ENCODE measurements at places on chromosomes 12 and 14.

- no peak for DNase-seq
Measured at GRCh38 chr12:53105712-53106439, 2.6 kb downstream of the SOAT2 start.

GRCh38 chr12:111222027-111222414 is 146.9 kb downstream of the PHETA1 start:
- DNase-seq, result no peak

GRCh38 chr12:57864442-57865083 is 18.0 kb upstream of the CTDSP2 start:
- peak; percentile 70 for DNase-seq

DNA sequence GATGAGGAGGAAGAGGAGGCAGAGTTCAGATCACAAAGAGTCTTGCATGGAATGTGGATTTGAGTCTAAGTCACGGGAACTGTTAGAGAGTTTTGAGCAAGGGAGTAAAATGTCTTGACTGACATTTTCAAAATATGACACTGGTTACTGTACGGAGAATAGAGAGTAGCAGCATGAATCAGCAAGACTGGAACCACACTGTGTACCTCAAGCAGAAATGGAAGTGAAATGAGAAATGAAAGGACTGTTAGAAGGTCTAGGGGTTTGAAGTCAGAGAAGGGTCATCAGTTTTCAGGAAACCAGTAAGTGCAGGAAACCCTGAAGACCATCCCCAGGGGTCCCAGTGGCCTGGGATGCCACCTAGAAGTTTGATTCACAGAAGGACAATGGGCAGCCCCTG is 236.3 kb downstream of the GALC start:
- no peak for DNase-seq

GRCh38 chr12:12476857-12477531 is 85.7 kb downstream of the DUSP16 start:
- DNase-seq, result no peak

DNA sequence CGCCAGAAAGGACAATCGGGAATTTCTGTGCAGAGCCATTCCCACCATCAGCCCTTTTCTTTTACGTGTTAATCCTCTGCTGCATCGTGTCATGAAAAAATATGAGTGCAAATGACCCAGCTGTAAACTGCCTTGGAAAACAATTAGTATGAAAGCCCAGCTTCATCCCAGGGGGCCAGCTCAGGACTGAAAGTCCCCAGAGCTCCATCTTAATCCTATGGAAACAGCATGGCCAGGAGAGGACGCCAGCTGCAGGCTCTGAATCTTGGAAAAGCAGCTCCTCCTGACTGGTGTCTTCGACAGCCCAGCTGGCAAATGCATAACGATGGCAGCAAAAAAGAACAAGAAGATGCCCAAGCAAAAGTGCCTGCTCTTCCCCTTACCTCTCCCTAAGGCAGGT is 191.5 kb downstream of the NTF3 start:
- DNase-seq, result no peak

DNA sequence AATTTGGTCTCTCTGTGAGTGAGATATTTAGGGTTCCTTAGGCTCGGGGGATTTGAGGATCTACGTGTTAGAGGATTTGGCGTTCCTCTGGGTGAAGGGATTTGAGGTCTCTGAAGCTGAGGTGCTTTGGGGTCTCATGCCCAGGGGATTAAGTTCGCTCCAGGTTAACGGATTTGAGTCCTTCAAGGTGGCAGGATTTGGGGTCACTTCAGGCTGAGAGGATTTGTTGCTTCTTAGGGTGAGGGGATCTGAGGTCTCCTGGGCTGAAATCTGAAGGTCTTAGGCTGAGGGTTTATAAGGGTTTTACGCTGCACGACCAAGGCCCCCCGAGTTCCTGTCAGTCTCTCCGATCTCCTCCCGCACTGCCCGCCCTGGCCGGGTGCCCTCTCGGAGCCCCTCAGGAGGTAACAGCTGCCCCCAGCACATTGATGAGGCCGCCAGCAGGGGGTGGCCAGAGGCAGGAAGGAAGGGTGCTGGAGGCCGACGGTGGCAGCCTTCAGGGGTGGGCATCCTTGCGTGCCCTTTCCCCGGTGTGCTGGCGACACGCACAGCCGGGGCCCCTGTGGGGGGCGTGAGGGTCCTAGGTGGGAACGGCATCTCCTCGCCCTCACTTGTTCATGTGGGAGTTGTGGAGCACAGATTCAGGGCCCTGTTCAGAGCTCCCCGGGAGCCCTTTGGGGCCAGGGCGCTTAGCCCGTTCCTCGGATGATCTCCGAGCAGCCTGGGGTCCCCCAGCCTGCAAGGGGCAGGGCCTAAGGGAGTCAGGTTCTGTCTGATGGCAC is 14.3 kb downstream of the CEP170B start:
- no peak for DNase-seq

DNA sequence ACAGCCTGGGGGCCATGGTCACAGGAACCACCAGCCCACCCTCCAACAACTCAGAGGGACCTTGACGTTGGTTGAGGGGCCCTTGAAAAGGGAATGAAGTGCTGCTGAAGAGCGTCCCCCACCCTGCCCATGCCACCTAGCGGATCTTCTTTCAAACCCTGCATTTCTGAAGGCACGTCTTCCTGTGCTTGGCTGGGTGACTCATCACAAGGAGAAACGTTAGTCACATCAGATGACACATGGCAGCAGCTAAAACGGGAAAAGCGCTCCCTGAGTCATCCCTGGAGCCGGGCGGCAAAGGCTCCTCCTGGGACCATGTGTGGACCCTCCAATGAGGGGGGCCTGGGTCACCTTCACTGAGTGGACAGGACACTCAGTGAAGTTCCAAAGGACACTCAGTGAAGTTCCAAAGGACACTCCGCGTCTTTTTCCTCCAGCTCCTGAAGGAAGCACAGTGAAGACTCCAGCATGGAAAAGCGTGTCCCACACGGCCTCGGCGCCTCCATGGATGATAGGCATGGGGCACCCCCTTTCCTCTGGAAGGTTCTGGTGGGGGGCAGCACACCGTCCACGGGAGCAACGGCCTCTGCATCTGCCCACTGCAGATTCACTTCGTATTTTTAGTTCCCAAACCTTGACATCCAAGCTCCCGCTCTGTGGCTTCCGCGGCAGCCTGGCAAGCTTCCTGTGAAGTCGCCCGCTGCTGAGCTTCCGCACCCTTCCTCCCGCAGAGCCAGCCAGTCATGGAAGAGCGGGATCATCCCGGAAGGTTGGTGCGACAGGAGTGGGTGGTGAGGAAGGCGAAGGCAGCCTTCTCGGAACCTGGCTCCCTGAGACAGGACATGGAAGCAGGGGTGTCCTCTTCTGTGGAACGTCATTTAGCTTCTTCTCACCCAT is 383.4 kb downstream of the VRK1 start:
- DNase-seq, result peak; percentile 86

GRCh38 chr12:31736472-31736871 is 7.7 kb upstream of the AMN1 start:
- peak; percentile 66 for DNase-seq

DNA sequence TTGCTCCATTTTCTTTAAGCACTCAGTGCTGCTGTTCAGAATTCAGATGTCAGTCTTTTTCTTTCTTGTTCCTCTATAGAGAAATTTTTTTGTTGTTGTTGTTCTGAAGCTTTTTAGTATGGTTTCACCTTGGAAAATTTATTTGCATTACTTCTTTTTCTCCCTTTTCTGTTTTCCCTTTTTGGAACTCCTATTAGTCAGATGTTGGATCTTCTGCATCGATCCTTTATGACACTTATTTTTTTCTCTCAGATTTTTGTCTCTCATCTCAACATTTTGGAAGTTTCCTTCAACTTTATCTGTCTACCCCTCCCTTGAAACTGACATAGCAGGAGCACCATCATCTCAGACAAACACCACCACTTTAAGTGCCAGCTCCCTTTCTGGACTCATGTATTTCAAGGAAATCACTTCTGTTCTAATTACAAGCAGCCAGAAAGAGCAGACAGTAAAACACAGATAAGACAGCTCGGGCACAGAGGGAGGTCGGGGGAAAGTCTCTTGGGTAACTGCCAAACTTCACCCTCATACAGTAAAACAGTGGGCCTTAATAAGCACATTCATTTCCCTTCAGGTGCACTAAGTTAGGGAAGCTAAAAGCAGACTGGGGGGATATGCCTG is 222.7 kb upstream of the PLXNC1 start:
- DNase-seq, result no peak

GRCh38 chr14:59278111-59278510 is 89.6 kb downstream of the DAAM1 start:
- peak; percentile 92 for DNase-seq

DNA sequence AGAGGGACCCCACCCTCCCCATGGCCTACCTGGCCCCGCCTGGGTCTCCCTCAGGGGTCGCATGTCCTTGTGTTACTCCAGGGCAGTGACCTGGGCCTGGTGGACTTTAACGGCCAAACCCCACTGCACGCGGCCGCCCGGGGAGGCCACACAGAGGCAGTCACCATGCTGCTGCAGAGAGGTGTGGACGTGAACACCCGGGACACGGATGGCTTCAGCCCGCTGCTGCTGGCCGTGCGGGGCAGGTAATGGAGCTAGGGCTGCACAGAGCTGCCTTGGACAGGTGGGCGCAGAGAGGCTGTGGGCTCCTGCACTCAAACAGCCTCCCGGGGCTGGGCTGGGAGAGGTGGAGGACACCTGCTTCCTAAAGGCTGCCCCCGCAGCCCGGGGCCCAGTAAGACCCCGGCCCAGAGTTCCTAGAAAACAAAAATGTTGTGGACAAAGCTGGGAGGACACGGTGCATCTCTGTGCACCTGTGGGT is 21.6 kb downstream of the ASPG start:
- no peak for DNase-seq

DNA sequence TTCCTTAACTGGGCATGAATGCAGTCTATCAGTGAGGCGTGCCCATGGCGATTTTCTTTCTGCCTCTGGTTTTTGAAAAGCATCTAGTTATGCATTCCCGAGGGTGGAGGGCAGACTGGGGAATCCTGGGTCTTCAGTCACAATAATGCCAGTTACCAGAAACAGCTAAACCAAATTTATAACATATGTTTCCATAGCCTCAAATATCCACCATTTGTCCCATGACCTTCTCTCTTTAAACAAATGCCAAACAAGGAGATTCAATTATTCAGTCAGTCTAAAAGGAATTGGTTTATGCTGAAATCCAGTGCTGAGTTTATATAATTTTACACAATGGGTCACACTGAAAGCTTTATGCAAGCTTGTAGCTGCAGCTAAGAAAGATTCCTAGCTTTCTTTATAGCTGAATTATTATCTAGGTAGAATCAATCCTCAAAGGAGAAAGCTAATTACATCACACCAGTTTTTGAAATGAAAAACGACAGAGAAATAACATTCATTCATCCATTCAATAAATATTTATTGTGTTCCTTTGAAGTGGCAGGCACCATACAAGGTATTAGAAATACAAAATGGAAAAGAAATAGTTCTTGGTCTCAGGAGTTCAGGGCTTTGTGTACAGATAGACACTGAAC is 131.3 kb upstream of the RAP1B start:
- DNase-seq, result peak; percentile 98

- no peak for DNase-seq
Measured at GRCh38 chr14:89418452-89418851, 1.4 kb upstream of the FOXN3 start.

- no peak for DNase-seq
Measured at GRCh38 chr12:128137140-128137539, 129.8 kb upstream of the TMEM132C start.

- peak; percentile 8 for DNase-seq
Measured at GRCh38 chr12:108403952-108404351, 64.8 kb upstream of the CMKLR1 start.

DNA sequence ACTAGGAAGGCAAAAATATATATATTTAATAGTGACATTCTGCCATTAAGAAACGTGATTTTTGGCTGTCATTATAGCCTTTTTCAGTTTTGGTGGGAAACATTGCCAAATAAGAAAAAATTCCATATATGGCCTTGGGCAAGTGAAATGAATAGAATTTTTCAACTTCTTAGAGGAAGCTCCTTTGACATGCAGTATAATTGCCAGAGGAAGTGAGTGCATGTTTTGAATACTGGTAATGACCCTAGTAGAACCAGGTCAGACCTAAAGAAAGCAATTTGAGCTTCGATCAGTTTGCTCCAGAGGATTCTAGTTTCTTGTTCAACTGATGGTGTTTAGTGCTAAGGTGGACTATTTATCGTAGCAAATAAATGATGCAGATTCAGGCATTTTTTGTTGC is 26.2 kb upstream of the TRIM9 start:
- DNase-seq, result no peak

GRCh38 chr12:15575671-15576541 is 213.3 kb downstream of the EPS8 start:
- DNase-seq, result peak; percentile 50

- no peak for DNase-seq
Measured at GRCh38 chr14:22531451-22532344, 57.3 kb downstream of the DAD1 start.

- DNase-seq, result no peak
Measured at GRCh38 chr12:91695964-91696363, 449.7 kb downstream of the BTG1 start.

- DNase-seq, result peak; percentile 100
Measured at GRCh38 chr12:88141774-88142609, at the start of the genes CEP290 and TMTC3. Gene CEP290 (minus strand): TSS chr12:88142088. CDS start chr12:88141307, 781 bp downstream. Gene TMTC3 (plus strand): TSS chr12:88142307. CDS start chr12:88148316, 6,009 bp downstream.

GRCh38 chr14:61364243-61364642 is 42.9 kb downstream of the PRKCH start:
- no peak for DNase-seq

GRCh38 chr14:74596741-74597450 is 15.1 kb downstream of the LTBP2 start:
- DNase-seq, result peak; percentile 50

DNA sequence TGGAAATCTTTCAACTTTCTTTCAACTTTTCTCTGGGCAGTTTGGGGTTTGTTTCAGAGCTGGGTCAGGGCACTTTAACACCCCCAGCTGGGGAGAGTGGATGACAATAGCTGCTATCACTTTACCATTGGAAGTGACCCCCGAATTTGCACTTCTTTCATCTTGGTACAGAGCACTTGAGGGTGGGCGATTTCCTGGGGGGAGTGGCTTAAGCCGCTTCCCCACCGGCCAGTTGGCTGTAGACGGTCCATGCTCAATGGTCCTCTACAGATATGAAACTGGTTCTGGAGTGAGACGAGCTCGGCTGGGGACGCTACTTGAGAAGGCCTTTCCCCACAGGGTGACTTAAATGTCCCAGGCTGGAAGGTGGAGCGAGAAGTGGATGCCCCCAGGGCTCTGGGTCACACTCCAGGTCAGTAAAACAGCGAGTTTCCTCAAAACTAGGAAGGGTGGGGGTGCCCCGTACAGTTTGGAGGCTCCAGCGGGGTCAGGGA is at the start of gene VRTN:
Gene VRTN (plus strand): TSS at position 231 of the 494 bp plus-strand sequence. CDS start 8,313 bp downstream, outside the sequence.
- no peak for DNase-seq

GRCh38 chr12:113524495-113524894 is 52.8 kb upstream of the LHX5 start:
- DNase-seq, result no peak

GRCh38 chr12:32501835-32502333 is 102.5 kb downstream of the FGD4 start:
- DNase-seq, result peak; percentile 56

- no peak for DNase-seq
Measured at GRCh38 chr12:131273291-131273845, 319.7 kb downstream of the ADGRD1 start.

GRCh38 chr14:71716041-71716772 is 216.0 kb upstream of the RGS6 start:
- DNase-seq, result peak; percentile 88

- no peak for DNase-seq
Measured at GRCh38 chr12:49798248-49798647, 30.0 kb downstream of the NCKAP5L start.

Data from fibroblast of skin of scalp (primary cell).